ENCODE measurements at places on chromosomes 2 and 18. TPM values are rescaled to one million over a fixed set of nuclear protein-coding genes. Genes with fewer than 3 reads are reported as not detected.

The CTAGE1 gene
- total RNA-seq, result not detected

The VSNL1 gene
- total RNA-seq, result 3.8 TPM

The TWIST2 gene
- total RNA-seq, result 15.9 TPM

The PARD6G gene
- total RNA-seq, result 3.1 TPM

The UGGT1 gene
- total RNA-seq, result 90.3 TPM

The KCMF1 gene
- total RNA-seq, result 36.6 TPM

The ERBB4 gene
- total RNA-seq, result 0.03 TPM

The RAD51AP2 gene
- total RNA-seq, result 0.11 TPM

The CABYR gene
- 4.1 TPM for total RNA-seq

The MOGAT1 gene
- total RNA-seq, result not detected

The GALNT13 gene
- 3.8 TPM for total RNA-seq

The ARHGAP15 gene
- not detected for total RNA-seq

The FIGN gene
- 0.61 TPM for total RNA-seq

The C2orf80 gene
- total RNA-seq, result not detected

The SLC19A3 gene
- 1.1 TPM for total RNA-seq

The BMP10 gene
- not detected for total RNA-seq

The CCDC148 gene
- not detected for total RNA-seq

The TRIB2 gene
- 36.7 TPM for total RNA-seq

The NAT8 gene
- total RNA-seq, result not detected

The AMER3 gene
- not detected for total RNA-seq

The NDUFB3 gene
- 82.9 TPM for total RNA-seq
